NCI-H69 (cell line): ENCODE measurements at places on chromosomes 5 and 9.

DNA sequence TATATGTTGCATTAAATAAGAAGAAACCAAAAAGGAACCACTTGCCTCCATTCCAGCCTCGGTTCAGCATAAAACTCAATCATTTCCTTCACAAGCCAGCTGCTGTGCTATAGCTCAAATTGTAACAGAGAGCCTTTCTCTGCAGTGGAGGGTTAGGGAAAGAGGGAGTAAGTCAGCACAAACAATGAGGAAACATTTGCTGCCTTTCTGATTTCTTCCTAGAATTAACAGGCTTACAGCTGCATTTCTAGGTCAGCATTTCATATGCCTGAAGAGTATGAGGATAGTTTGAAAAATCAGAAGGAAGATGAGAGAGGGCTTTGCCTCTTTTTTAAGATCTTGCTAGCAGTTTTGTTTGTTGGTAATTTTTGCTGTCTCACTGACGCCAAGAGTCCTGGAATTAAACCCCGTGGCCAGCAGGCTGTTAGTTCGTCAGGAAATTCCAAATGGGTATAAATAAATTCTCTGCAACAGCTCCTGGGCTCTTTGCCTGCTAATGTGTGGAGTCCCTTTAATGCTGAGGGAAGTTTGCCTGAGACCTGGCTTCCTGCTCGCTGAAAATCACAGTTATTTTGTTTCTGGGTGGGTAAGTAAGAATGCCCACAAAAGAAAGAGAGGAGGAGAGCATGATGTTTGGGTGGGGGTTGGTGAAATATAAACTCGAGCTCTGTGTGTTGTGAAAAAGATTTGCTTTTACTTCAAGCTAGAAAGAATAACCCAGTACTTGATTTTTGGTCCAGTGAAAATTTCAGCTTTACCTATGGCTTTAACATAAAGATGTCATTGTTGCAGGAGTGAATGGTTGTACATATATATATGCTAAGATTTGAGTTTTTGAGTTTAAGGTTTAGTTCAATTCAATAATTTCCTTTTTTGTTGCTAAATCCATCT is 148.1 kb upstream of the DMRT1 start:
- DNase-seq = no peak

- no peak for DNase-seq
Observed at GRCh38 chr5:14075937-14076336, 67.2 kb upstream of the TRIO start.

DNA sequence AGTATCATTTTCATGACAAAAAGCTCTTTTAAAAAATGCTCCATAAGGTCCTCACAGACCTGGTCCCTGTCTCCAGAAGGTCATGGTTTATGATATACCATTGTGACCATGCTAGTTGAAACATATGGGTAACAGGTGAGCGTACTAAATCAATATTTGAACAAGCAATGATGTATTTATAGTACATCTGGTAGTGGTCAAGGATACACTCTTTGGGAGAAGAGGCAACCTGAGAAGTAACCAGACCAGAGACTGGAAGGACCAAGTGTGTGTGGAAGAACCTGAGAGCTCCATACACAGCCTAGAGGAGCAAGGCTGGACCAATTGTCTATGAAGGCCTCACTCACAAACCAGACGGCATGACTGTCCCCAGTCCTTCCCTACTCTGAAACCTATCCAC is 55.1 kb downstream of the LHFPL2 start:
- DNase-seq = peak; percentile 81

GRCh38 chr9:137050570-137050969 is 3.3 kb downstream of the ENTPD2 start:
- DNase-seq = no peak

- DNase-seq = no peak
Observed at GRCh38 chr9:36129139-36129538, 7.4 kb upstream of the GLIPR2 start.

DNA sequence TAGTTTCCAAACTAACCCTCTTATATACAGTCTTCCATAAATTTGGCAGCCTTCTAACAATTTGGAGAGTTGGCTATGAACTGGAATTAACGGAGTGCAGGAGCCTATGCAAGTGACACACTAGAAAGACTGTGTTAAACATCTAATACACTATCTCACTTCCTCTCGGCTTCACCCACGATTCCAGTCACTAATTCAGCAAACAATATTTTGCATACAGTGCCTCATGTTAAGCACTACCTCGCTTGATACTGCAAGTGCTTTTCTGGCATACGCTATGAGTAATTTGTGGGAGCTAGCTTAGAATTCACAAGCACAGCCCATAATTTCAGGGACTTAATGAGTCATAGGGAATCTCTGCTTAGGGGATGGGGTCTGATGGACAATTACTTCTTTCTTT is 102.5 kb downstream of the ST8SIA4 start:
- no peak for DNase-seq

GRCh38 chr9:136339173-136339957 is 12.0 kb downstream of the GPSM1 start:
- peak; percentile 31 for DNase-seq

DNA sequence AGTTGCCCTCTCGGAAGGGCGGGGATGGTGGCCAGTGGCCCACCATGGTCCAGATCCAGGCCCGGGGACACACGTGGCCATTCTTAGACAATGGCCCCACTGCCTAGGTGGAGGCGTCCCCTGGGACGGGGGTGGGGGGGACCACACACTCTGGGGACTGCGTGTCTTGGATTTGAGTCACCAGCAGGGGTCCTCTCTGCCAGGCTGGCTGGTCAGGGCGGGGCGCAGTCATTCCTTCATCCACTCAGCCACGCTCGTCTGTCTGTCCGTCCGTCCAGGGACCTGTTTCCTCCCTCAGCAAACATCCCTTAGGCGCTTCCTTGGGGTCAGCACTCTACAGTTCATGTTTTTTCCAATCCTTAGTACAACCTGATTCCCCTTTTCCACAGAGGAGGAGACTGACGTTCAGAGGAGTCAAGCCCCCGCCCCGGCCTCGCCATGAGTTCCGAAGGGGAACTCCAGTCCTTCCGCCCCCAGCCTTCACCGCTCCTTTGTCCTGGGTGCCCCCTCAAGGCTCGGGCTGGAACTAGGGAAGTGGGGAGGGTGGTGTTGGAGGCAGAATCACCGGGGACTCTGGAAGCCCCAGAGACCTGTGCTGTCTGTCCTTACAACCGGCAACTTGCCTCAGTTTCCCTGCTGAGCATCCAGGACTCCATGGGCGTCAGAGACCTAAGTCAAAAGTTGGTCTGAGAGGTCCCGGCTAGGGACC is 276.6 kb upstream of the MVB12B start:
- no peak for DNase-seq

- no peak for DNase-seq
Observed at GRCh38 chr9:37528652-37529471, 43.1 kb downstream of the POLR1E start.

GRCh38 chr9:133592731-133593409 is 16.3 kb downstream of the FAM163B start:
- DNase-seq = peak; percentile 36

- DNase-seq = no peak
Observed at GRCh38 chr9:93633492-93634221, 57.3 kb downstream of the PHF2 start.
